ENCODE measurements at places on chromosomes 7 and 10.

DNA sequence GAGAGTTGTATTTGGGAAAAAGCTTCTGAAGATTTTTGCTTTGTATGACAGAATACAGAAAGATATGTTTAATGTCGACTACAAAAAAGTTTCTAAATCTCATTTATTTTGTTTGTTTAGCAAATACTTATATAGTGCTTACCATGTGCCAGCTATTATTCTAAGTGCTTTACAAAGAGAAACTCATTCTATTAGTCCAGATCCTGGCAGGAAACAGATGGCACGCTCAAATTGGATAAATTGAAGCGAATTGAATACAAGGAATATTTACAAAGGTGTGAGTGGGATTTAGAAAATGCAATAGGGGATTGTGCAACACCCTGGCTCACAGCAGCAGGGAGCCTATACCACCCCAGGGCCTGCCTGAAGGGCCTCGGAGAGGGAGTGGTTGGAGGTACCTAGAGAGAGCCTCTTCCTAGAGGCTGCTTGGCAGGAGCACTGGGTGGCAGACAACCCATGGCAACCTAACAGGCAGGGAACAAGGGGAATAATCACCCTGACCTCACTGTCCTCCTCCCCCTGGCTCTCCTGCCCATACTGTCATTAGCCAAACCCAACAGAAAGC lies 27.6 kb upstream of the FAM204A start:
- H3K27me3 ChIP-seq = peaks cover 14% of the 10 kb centered on the region
- H3K27ac ChIP-seq = no peak overlapping the region
- H3K4me3 ChIP-seq = no peak overlapping the region
- H3K4me1 ChIP-seq = no peaks in the 10 kb centered on the region
- DNase-seq = no peak
- H3K36me3 ChIP-seq = no peaks in the 10 kb centered on the region

DNA sequence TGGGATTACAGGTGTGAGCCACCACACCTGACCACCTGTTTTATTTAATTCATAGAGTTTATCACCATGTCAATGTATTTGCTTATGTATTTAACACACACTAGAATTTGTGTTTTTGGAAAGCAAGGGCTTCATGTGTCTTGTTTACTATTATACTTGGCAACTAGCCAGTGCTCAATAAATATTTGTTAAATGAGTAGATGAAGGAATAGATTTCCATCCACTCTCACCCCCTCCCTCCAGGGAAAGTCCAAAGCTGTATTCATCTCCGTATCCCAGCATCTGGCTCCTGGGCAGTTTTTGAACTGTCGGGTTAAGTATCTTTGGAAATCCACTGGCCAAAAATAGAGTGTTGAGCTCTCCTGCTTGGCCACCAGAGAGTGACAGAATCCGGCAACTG lies 4.6 kb upstream of the RADIL start:
- no peak for DNase-seq
- no peaks in the 10 kb centered on the region for H3K36me3 ChIP-seq
- no peaks in the 10 kb centered on the region for H3K4me1 ChIP-seq
- H3K27ac ChIP-seq = no peak overlapping the region
- H3K4me3 ChIP-seq = no peak overlapping the region

GRCh38 chr7:111364413-111364812 lies 197.9 kb downstream of the IMMP2L start:
- no peaks in the 10 kb centered on the region for H3K4me1 ChIP-seq
- no peaks in the 10 kb centered on the region for H3K27me3 ChIP-seq
- H3K4me3 ChIP-seq = no peak overlapping the region

DNA sequence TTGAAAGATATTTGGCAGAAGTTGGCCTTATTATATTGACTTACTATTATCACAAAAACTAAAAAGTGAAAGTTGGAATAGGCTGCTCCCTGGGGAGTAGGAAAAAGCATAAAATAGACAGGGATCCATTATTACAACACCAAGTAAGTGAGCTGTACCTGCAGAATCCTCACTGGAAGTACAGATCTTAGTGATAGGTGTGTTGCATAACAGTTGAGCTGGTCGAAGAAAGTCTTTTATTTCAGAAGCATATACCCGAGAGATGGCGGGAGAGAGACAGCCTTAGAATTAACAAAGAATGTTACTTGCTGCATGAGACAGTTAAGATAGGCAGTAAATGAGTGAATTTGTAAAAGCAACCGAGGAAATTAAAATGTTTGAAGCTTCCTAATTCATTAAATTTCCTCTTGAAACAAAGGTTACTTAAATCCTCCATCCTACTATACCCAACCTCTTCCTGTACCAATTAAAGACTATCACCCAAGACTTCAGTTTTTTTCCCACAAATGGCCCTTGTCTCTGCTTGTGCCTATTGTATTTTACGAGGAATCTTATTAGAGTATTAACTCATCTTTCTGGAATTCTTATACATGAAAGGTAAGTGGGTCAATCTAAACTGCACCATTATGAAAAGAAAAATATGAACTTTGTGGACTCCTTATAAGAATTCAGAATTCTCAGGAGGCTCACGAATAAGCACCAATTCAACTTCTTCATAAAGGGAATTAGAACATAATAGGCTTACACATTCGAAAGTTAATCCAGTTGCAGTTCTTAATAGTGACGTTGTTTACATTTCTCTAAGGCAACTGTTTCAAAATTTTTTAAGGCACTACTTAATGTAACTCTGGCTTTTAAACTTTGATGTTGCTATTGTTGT lies 56.2 kb downstream of the CREM start:
- H3K4me3 ChIP-seq = no peak overlapping the region
- no peaks in the 10 kb centered on the region for H3K36me3 ChIP-seq
- H3K27ac ChIP-seq = no peak overlapping the region
- H3K27me3 ChIP-seq = no peaks in the 10 kb centered on the region
- DNase-seq = no peak

DNA sequence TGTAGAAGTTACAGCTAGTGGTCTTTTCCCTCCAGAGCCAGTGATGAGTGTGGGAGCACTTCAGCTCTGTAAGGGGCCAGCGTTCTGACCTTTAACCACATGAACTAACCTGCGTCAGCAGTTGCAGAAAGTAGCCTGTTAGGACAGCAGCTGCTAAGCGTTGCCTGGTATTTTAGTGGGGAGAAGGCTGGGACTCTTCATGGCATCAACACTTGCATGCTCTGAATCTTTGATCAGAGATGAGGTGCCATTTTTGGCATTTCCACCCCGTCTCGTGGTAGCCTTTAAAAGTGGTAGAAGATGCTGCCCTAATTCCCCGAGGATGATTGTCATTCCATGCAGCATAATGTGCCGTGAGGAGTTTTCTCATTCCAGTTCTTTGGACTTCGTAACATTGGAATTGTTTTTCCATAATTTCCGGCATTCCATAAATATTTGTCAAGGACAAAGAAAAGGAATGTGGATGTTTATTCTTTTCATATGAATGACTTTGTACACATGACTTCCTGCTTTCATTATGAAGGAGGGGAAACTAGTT lies 92.2 kb downstream of the AVL9 start:
- no peaks in the 10 kb centered on the region for H3K27me3 ChIP-seq
- no peak overlapping the region for H3K4me3 ChIP-seq
- H3K36me3 ChIP-seq = no peaks in the 10 kb centered on the region
- no peaks in the 10 kb centered on the region for H3K4me1 ChIP-seq
- H3K27ac ChIP-seq = no peak overlapping the region
- no peak for DNase-seq

GRCh38 chr10:5945190-5945509 lies 32.2 kb downstream of the IL15RA start:
- H3K4me1 ChIP-seq = no peaks in the 10 kb centered on the region
- H3K27me3 ChIP-seq = no peaks in the 10 kb centered on the region
- no peak overlapping the region for H3K4me3 ChIP-seq
- H3K27ac ChIP-seq = no peak overlapping the region
- no peaks in the 10 kb centered on the region for H3K36me3 ChIP-seq

Data from naive thymus-derived CD4-positive, alpha-beta T cell (primary cell).